ENCODE measurements at places on chromosomes 16 and 17.

DNA sequence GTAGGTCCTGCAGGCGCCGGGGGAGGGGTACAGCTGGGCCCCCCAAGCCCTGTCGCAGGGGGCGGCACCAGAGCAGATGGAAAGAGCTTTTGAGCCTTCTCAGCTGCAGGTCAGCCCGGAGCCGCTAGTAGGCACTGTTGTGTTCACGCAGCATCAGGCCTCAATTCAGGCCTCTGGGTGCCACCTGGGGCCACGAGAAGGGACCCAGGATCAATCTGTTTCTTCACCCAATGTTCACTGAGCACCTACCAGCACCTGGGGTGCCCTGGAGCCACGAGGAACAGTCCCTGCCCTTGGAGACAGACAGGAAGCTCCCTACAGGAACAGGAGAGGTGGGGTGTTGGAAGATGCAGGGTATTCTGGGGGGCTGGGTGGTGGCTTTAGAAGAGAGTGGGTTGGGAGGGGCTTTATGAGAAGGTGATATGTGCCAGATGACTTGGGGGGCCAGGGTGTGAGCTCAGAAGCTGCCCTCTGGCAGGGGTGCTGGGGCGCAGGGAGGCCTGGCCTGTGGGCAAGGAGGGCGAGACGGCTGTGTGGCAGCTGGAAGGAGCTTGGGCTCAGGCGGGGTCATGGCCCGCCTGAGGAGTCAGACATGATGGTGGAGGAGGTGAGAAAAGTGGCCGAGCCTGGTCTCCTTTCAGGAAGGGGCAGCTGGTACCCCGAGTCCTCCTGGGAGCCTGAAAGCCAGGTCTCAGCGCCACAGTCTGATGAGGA lies 121.9 kb upstream of the GSE1 start:
- DNase-seq = peak; percentile 34

- no peak for DNase-seq
Measured at GRCh38 chr16:84068783-84069462, 26.3 kb upstream of the SLC38A8 start.

GRCh38 chr16:11949527-11949926 lies 7.7 kb upstream of the NPIPB2 start:
- no peak for DNase-seq

DNA sequence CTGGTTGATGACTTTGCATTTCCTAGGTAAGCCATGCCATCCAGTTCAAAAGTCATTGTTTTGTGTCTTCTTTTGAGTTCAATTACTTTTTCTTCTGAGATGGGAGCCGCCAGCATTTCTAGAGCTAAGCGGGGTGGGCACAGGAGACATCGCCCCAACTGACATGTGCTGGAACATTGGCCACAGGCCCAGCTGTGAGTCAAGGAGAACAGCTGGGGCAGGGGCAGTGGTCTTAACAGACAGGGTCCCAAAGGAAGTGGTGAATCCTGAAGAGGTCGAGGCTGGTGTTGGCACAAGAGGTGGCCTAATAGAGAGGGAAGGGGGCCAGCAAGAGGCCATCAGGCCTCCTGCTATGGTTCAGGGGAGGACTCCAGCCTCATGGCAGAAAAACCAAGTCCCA lies 17.1 kb downstream of the RAB11FIP4 start:
- DNase-seq = no peak

GRCh38 chr17:61467416-61468262 lies 15.4 kb downstream of the TBX4 start:
- DNase-seq = no peak

DNA sequence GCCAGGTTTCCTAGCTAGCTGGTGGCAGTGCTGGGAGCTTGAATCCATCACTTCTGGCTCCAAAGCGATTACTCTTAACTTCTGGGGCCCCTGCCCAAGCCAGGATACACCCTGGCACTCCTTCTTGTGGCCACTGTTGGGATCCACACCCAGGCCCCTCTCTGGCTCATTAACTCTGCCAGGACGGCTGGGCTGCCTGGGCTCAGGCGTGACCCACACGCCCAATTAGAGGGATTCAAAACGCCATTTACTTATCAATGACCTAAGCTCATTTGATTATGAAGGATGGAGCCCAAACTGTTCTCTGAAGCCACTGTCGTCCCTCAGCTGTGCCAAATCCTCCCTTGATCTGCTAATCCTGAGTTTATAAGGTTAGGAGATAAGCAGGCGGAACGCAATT lies 79.7 kb upstream of the BRD7 start:
- DNase-seq = no peak

DNA sequence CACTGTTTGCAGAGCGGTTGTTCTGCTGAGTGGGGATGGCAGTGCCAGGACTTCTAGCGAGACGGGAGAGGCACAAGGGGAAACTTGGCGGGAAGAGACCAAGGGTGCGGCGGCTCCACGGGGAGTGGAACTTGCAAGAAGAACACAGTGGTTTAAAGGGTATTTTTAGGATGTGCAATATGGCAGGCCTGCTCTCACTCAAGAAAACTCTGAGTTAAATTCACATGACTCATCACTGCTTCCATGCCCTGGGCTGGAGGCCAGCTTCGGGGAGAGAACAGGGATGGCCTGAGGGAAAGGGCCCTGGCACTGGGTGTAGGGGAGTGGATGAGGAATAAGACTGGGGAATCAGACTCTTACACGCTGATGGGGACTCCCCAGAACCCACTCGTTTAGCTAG lies 13.3 kb upstream of the CD300LD start:
- DNase-seq = no peak

- DNase-seq = peak; percentile 57
Measured at GRCh38 chr17:8225813-8226535, 15.6 kb upstream of the AURKB start.

DNA sequence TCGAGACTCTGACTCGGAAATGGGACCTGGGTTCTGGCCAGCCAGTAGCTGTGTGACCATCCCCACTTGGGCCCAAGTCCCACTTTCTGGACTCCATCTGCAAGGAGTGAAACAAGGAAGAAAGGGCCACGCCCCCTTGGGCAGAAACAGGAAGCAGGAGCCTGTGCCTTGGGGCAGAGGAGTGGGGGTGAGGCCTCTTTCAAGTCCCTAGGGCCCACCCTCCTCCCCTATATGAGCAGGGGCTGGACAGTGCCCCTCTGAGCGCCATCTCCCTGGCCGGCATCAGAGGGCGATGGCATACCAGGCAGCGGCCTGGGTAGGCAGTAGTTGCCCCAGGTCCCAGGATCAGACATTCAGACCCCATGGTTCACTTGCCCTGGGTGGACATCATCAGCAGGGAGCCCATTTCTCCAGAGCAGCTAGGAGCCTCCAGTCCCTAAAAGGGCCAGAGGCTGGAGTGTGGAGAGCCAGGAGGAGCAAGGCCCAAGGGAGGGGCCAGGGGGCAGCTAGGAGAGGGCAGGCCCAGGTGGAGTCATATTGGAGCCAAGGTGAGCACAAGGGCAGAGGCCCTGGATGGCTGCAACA lies 7.1 kb downstream of the BCAR1 start:
- no peak for DNase-seq

GRCh38 chr16:49652456-49653172 lies 203.3 kb downstream of the ZNF423 start:
- DNase-seq = no peak

DNA sequence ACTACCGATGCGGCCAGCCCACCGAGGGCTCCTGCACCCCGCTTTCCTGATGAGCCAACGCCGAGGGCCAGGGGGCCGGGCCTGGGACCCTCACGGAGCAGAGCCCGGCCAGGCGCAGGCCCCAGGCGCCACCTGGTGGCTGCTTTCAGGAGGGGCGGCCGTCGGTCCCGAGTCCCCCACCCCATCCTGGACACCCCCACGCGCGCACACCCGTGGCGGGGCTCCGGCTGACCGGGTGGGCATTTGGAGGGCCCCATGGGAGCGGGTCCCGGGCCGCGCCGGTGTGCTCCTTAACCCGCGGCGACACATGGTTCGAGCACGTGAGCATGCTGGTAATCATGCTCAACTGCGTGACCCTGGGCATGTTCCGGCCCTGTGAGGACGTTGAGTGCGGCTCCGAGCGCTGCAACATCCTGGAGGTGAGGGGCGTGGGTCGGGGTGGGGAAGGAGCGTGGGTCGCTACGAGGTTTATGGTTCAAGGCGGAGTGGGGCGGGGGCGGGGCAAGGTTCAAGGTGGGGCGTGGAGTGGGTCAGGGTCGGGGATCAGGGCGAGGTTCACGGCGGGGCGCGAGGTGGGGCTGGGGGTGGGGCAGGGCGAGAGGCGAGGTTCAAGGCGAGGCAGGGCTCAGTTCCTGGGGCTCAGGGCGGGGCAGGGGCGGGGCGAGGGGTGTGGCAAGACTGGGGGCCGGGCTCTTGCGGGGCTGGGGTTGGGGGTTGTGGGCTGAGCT lies 30.2 kb downstream of the TPSG1 start:
- DNase-seq = no peak

DNA sequence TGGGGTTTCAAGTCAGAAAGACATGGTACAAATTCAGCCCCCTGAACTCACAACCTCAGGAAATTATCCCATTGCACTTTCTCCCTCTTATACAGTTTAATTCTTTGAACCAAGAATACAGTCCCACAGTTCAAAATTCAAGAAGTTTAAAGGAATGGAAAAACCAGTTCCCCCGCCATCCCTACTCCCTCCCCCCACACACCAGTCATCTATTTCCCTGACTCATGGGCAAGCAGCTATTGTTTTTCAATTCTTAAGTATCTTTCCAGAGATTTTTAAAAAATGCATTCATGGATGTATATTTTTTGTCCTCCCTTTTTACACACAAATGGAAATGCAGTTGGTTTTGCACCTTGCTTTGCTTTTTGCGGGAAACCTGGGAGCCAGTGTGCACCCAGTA lies 7.3 kb downstream of the SYCE1L start:
- DNase-seq = no peak

GRCh38 chr16:78463591-78463990 lies 364.1 kb downstream of the WWOX start:
- DNase-seq = no peak

DNA sequence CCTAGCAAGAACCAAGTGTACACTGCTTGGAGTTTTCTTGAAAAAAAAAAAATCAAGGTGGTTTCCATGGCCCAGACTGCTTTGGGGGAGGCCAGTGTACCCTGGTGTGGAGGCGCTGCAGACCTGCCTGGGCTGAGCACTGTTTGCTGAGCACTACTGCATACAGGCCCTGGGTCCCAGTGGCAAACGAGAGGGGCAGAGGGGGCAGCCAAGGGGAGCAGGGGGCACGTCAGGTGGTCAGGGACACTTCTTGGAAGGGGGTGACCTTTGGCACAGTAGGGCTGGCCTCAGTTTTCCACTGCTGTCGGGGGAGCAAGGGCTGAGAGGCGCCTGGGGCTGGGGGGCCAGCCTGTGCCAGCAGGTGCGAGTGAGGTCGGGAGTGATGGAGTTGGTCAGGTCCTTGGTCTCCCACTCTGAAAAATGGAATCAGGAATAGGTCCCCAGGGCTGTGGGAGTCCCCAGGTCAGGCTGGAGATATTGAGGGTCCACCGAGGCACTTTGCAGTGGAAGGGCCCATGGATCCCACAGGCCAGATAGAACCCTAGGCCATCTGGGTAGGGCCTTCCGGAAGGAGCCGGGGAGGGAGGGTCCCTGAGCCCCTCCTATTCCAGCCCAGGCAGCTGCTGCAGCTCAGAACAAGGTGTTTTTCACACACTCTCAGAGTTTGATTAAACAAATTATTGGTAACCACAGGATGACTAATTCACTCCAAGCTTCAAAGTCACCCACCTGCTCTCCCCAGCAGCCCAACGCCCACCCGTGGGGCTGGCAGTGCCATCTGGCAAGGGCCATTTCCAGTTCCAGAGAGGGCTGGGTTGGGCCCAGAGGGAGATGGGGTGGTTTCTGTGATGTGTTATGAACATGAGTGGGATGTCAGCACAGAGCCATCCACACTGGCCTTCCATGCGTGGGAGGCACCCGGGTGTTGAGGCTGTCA lies 3.5 kb downstream of the ZFPM1 start:
- no peak for DNase-seq

- DNase-seq = no peak
Measured at GRCh38 chr17:77555121-77555591, 403.3 kb upstream of the TNRC6C start.

DNA sequence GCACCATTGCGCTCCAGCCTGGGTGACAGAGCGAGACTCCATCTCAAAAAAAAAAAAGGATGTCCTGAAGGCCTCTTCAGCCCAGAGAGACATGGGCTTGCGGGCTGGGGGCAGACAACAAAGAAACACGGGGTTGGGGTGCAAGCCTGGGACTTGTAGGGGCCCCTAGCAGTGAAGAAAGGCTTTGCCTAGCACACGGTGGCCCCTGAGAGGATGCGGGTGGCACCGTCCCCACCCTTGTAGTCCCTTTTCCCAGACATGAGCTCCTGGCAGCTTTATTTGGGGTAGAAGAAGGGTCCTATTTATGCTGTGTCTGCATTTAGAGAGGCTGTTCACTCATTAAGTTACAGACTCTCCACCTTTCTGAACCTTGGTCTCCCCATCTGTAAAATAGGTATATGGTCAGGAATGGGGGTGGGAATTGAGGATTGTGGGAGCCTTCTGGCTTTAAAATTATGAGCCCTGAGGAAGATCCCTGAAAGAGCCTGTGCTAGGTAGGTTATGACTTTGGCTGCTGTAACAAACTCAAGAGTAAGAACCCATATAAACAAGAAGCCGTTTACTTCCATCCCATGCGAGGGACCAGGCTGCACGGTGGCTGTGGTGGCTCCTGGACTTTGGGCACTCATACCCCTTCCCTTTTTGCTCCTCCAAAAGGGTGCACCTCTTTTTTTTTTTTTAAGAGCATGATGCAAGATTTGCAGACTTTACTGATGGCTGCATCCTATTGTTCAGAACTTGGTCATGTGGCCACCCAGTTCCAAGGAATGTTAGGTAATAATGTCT lies 20.6 kb upstream of the ADGRG1 start:
- no peak for DNase-seq

- DNase-seq = no peak
Measured at GRCh38 chr17:66952031-66952524, 12.4 kb upstream of the CACNG4 start.

GRCh38 chr17:30278032-30278431 lies 13.7 kb downstream of the BLMH start:
- DNase-seq = no peak

GRCh38 chr17:36864827-36865430 lies 72.3 kb upstream of the LHX1 start:
- DNase-seq = no peak

DNA sequence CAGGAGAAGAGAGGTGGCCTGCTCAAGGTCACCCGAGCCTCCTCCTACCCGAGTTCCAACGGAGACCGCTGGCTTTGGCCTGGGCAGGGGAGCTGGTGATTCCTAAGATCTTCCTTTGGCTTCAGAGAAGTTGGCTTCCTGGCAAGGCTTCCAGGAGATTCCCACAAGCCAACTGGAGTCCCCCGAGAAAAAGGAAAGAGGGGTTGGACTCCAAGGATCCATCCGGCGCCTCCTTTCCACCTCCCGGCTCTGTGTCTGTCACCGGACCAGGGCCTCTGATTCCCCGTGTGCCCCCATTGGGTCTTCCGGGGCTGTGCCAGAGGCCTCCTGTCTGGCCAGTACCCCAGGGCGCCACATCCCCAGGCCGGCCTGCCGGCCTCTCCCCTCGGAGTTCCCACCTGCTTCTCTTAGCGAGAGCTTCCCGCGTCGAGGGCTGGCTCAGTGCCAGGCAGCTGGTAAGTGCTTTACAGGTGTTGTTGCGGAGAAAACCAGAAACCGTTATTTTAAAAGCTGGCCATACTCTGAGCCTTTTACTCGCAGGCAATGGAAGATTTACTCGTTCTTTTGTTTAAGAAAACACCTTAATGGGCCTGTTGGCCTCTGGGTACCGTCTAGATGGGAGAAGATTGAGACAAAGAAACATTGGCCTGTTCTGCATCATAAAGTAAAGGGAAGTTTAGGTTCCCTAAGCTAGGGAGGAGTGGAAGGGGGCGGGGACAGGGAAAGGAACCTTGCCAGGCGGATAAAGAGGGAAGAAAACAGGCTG lies 258.4 kb upstream of the SDK2 start:
- no peak for DNase-seq

Data from GM06990 (cell line).